ENCODE measurements at places on chromosomes 1 and 21.

- DNase-seq = no peak
Measured at GRCh38 chr1:195218428-195219212, 1389.6 kb downstream of the KCNT2 start.

GRCh38 chr1:244761279-244761678, 74.2 kb upstream of the COX20 start:
- DNase-seq = no peak

DNA sequence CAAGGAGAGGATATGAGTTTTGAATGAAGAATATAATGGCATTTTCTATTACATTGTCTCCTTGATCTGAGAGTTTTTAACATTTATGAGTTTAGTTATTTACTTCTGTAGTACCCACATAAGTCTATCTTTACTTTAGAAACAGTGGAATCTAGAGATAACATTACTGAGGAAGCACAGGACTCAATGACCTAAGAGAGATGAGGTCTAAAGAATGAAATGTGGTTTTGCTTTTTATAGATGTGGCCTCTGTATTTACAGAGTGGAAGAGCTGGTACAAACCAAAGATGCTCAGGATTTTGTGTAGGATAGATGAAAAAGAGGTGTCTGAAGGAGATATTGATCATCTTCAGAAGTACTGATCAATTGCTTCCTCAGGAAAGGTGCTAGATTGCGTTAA, 177.3 kb downstream of the KCTD3 start:
- no peak for DNase-seq

GRCh38 chr1:219188331-219188803, 14.7 kb downstream of the LYPLAL1 start:
- no peak for DNase-seq

All from NCI-H2107 (cell line).